ENCODE measurements at places on chromosomes 5 and 9.

DNA sequence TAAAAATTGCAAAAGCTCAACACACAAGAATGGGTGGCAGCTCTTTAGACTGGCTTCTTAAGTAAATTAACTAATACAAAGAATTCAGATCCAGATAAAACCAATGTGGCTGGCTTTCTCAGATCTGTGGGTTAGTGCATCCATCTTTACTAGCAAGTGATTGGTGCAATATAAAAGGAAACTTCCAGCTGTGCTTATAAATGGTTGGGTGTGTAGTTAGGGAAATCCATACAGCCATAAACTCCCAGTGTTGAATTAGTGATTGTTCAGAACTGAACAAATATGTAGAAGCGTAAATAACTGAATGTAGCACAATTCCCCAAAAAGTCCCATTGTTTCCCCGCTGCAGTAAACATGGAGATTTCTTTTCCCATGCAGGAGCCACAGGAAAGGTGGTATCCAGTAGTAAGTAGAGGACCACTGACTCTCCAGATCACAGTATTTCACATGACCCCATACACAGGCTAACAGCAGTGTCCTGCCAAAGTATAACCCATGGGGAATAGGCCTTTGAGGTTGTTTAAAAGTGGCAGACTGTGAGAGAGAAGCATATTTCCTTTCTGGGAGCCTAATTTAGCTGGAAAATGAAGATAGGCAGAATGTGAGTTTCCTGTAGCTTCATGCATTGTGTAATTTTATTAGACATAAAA lies 173.1 kb upstream of the SLC12A2 start:
- DNase-seq: no peak

- no peak for DNase-seq
These were observed 27.3 kb downstream of the CARNMT1 start for GRCh38 chr9:75000835-75001234.

DNA sequence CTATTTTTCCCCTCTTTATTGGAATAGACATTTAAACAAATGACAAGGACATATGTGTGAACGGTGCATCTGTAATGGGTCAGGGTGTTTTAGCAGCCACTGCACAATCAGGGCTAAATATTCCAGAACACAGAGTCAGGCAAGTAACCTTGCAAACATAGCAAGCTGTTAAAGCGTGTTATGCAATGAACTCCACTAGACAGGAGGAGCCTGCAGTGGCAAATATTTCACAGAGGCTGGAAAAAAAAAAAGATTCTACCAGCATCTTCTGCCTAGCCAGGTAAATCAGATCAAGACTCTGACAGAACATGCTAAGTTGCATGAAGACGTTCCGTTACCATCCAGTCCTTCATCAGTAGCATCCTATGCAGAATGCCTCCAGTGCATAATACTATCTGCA lies 171.8 kb downstream of the SEMA5A start:
- DNase-seq: no peak

GRCh38 chr9:131521203-131521602 lies 9.9 kb downstream of the UCK1 start:
- DNase-seq: no peak

DNA sequence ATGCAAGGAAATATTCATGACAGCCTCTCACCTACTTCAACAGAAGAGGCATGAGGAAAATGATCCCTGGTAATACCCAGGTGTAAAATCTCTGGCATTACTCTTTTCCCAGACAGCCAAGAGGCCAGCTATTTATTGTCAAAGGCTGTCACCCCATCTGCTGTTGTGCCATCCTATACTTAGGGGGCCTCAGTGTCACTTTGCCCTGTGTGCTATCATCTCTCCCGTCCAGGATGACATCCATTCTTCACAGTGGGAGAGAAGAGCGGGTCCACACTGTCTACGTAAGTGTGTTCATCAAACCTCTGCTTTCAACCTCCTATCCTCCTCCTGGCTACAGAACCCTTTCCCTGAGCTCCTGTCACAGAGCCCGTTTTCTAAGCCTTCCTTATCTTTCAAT lies 82.6 kb downstream of the MYO10 start:
- DNase-seq: no peak

DNA sequence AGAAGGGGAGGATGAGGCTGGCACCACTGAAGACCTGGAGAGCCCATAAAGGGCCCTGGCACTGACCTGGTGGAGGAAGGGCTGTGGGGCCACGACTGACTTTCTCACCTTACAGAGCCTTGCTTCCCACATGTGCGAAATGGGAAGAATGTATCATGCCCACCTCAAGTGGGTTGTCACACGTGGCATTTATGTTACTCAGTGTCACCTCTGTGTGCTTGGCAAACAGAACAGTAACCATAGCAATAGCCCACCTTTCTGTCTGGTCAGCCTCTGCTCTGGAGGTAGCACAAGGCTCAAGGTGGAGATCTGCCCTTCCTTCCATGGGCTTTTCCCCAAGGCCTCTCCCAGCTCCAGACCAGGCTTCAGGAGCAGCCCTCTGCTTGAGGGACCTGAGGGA lies 16.7 kb downstream of the TCF7 start:
- no peak for DNase-seq

GRCh38 chr5:14172149-14172795 lies 29.1 kb downstream of the TRIO start:
- no peak for DNase-seq

DNA sequence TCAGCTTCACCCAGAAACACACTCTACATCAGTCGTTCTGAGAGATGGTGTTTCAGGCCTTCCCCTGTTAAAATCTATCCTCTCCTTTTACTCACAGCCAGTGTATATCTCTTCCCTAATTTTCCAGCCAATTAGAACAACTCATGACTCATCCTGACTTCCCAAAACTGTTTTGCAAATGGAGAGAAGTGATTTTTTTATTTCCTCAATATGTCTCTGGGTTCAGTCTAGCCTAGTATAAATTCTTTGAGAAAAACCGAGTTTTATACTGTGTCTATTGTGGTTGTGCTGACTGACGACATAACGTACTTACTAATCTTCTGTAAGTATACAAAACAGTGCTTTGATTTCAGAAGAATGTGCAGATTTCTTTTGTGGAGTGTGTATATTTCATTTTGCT lies 28.4 kb upstream of the CAST start:
- DNase-seq: no peak

GRCh38 chr9:36659500-36659899 lies 86.8 kb downstream of the MELK start:
- DNase-seq: no peak

DNA sequence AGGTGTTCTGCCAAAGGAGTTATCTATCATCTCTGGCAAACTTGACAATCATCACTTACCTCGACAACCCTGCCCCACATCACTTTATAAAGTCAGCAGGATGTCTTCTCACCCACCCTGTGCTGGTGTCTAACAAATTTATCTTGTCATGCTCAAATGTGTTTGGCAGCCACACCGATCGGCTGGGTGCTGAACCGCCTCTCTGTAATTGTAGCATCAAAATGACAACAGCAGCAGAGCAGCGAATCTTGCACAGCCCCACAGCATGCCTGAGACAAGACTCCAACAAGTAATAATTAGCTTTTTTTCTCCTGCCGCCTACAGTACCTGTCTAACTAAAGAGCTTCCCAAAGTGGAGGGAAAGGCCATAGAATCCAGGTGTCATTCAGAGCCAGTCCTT lies 176.2 kb downstream of the NR3C1 start:
- no peak for DNase-seq

- peak; percentile 92 for DNase-seq
These were observed 251.5 kb upstream of the TNC start for GRCh38 chr9:115369322-115369957.

- no peak for DNase-seq
These were observed 419.5 kb upstream of the CTNND2 start for GRCh38 chr5:12323637-12324229.

- DNase-seq: no peak
These were observed 53.6 kb upstream of the PHF2 start for GRCh38 chr9:93522736-93523135.

DNA sequence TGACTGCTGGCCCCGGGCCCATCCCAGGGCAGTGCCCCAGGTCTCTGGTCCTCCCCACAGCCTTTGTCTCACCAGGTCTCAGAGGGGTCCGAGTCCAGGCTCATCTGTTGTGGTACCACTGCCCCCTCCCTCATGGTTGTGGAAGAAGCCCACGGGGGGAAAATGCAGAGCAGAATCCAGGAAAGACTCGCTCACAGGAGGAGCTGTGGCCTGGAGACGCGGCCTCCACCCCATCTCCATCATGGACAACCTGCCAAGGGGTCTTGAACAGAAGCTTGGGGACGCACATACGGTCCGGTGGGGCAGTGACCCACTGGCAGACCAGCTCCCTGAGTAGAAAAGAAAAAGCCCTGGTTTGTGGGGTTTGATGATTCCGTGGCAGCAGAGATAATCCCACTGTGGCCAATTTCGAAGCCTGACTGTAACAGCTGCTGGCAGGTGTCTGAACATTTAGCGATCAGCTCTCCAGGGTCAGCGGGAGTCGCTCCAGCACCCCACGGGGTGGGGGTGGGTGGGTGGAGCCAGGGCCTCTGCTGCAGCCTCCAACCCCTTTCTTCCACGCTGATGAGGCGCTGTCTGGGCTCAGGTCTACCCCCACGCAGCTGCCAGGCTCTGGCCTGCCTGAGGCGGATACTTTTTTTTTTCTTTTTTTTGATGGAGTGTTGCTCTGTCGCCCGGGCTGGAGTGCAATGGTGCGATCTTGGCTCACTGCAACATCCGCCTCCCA lies 1.9 kb upstream of the GRIN1 start:
- DNase-seq: no peak

- no peak for DNase-seq
These were observed 87.9 kb upstream of the NEURL1B start for GRCh38 chr5:172553167-172553566.

- no peak for DNase-seq
These were observed 19.3 kb downstream of the BRD9 start for GRCh38 chr5:873328-873727.

DNA sequence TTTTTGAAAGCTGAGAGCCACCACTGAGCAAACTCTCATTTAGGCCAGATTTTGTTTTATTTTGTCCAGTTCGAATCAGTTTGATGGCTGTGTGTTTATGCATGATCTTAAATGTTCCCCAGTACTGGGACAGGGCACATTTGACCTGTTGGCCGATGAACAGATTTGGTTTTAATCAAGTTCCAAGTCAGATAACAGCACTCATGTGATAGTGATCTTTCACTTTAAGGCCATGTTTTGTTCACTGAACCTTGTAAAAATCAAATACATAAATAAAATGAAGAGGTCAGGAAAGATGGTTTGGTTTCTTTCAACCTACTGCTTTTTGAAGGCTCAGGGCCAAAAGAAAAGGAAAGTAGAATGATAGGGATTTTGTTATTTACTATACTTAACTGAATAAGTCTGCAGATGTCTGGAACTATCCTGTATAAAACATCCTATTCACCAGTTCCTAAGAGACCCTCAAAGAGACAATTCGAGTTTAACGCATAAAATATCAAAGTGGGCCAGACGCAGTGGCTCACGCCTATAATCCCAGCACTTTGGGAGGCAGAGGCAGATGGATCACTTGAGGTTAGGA lies 77.2 kb downstream of the PGM5 start:
- no peak for DNase-seq

GRCh38 chr5:102691434-102691833 lies 63.7 kb upstream of the PAM start:
- no peak for DNase-seq

DNA sequence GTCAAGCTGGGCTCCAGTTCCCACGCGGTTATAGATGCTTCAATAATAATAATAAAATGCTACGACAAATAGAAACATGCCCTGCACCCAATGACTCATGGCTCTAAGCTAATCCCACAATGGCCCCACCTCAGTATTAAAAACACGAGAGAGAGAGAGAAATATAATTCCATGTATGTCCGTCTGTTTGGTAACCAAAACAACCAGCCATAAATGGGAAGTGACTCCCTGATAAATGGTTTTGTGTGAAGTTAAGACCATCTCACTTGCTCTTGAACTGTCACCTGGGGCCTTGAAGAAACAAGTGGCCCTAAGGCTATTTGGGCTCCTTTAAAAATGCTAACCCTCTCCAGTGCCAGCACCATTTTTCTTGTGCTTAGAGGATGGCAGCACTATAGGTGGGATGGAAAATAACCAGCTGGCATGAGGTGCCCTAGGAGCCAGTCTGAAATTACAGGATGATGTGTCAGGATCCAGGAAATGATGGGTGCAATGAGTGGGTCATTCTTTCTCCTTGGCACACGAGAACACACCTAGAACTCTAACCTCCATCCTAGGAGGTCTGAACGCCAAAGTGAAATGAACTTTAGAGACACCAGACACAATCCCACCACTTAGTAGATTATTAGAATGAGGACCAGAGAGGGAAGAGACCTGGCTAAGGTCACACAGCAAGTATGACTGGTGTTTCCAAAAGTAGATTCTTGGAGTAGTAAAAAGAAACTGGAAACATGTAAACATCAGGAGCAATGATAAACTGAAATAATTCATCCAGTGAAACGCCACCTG lies 35.7 kb upstream of the ADRB2 start:
- DNase-seq: no peak

GRCh38 chr9:94824913-94825610 lies 98.6 kb downstream of the AOPEP start:
- no peak for DNase-seq

DNA sequence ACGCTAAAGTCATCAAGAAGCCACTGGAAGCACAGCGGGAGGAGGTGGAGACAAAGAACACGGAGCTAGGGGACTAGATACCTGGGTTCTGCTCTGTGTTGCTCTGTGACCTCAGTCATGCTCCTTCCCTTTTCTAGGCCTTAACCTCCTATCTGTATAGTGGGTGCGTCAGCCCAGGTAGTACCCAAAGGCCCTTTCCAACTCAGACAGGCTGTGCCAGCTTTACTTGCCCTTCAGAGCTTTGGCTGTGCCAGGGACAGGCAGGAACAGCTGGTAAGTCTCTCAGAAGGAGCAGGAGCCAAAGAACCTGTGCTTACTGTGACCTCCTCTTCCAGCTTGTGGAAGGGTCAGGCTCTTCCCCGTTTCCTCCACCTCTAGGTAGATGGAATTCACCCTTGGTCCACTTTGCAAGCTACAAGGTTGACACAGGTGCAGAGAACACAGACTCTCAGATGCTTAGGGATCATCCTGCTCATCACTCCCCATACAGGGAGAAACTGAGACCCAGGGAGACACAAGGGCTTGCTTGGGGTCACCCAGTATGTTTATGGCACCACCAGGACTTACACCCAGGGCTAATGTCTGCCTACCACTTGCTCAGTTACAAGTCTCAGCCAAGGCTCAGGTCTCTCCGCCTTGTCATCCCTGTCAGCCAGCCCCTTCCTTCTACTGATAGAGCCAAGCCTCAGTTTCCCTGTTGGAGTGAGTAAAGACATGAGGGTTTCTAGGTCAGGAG lies 1.7 kb downstream of the CCDC69 start:
- DNase-seq: no peak

DNA sequence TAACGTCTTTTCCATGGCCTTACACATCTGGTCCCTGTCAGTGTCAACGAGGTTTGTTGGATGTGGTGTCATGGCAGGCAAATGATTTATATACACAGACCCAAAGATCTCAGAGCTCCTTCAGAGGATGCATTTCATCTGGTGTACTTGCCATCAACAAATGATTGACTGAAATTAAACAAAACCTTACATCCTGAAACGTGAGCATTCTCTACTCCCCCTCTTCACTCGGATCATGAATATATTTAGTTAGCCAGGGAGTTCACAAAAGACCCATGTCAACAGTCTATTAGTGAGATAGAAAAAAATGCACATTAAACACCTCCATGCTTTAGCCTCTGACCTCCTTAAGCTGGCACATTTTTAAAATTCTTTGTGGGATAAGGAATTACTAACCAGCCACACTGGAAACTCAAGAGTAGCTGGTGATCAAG lies 215.6 kb downstream of the EFNA5 start:
- no peak for DNase-seq

- no peak for DNase-seq
These were observed 125.9 kb upstream of the FOXD4L5 start for GRCh38 chr9:65410926-65411325.

GRCh38 chr5:62608529-62609511 lies 30.2 kb downstream of the LRRC70 start:
- DNase-seq: no peak

GRCh38 chr5:76422227-76422626 lies 19.1 kb downstream of the IQGAP2 start:
- DNase-seq: no peak

Measured in brain pericyte (primary cell).